ENCODE measurements at places on chromosomes 3 and 15. TPM values are rescaled to one million over a fixed set of nuclear protein-coding genes. Genes with fewer than 3 reads are reported as not detected.

GRCh38 chr3:135240426-135240825 lies 445.4 kb downstream of the EPHB1 start:
- no peak for DNase-seq

DNA sequence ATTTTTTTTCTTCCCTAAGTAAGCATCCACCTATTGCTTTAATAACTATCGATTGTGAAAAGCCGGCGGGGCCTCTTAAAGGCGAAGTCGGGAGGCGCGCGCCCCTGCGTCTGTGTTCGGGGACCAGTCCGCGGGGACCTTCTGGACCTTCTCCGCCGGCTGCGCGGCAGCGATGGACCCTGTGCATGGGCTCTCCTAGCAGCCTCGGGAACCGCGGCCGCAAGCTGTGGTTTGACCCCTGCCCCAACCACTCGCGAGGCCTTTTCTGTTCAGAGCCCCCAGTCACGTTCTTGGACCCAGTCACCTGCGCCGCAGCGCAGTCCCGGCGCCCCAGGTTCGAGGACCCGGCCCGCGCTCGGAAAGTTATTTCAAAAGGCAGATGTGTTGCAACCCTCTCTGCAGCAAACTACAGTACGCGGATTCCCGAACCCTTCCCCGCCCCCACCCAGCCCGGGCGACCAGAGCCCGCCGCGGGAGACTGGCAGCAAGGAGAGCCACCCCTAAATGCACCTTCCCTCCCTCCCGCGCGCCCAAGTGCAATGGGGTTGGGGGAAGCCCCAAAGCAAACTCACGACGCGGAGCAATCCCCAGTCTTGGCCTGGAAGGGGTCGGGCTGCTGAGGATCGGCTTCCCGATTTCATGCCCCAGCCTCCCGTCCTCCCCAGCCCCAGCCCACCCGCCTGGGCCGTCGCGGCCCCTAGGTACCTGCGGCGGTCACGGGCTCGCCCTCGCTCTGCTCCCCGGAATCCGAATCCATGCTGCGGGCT lies 684 bp downstream of the TNFAIP8L3 start:
- DNase-seq = no peak

DNA sequence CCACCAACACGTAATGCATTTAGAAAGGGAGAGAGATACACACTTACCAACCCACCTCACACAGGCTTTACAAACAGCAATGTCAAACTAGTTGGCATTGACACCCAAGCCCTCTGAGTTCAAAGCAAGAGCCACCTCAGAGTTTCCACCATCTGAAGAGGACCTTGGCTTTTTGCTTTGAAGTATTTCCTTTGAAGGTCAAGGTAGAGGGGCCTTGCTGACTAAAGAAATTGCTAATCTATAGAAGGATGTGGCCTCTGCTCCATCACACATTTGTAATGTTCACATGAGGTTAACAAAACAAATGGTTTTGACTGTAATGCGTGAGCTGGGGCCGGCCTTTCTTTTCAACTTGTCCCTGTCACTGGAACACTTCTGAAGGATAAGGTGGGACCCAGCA lies 117.7 kb downstream of the POLR2M start:
- DNase-seq = no peak

- no peak for DNase-seq
These were observed 113.1 kb upstream of the ZBED2 start for GRCh38 chr3:111708157-111708771.

DNA sequence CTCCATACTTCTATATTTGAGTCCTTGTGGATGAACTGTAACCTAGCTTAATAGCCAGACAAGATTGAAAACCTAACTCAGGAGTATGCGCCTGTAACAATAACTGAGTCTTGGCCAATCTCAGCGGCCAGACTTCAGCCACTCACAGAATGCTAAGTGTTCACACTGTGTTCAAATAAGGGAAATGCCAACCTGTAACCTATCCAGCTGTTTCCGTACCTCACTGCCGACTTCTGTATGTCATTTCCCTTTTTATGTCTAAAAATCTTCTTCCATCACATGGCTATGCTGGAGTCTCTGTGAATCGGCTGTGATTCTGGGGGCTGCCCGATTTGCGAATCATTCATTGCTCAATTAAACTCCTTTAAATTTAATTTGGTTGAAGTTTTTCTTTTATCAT lies 169.2 kb downstream of the NFKBIZ start:
- DNase-seq = no peak

DNA sequence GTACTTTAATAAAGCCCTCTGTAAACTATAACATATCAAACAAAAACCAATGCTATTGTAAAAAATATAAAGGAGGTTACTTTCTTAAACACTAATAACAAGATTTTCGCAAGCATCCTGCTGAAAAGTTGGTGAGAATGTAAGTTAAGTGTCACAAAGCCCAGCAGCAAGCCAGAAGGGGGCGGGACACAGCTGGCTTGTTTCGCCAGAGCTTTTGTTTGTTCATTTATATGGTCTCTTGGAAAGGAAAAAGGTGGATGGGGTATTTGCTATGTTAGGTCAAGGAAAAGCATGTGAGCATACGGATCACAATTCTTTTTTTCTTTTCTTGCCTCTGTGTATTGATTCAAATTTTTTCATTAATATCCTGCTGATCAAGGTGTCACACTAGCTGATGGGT lies 59.9 kb downstream of the HACD2 start:
- no peak for DNase-seq

DNA sequence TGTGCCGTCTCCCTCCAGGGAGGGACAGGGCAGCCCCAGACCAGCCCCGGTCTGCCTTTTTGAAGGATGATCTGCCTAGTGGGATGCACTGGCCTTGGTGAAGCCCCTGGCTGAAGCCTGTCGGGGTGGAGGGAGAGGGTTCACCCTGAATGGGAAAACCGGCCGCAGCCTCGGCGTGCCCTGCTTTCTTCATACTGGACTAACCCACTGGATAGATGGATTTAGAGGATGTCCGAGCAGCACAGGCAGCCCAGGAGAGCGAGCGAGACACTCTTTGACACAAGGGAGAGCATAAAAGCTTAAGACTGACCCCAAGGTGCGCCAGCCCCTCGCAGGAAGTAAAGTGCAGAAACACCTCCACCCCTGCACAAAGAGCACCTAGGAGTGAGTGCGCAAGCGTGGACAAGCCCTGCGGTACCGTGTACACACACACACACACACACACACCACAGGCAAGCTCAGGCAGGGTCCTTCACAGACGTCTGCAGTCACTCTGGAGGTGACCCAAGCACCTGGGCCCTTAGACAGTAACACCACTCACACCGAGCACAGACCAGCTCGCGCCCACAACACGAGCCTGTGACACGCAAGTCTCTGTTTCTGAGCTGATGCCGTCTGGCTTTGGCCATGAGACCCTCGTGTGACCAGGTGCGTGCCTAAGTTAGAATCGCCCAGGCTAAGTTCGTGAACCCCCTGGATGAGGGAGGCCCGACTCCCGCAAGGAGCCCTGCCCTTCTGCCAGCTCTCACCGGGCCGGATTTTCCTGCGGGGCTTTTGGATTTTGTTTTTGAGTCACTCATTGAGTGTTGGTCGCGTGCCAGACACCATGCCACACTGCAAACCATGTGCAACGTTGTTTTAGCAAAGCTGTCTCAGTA lies 11.3 kb downstream of the SEMA4B start:
- DNase-seq = no peak

SMC4 gene
- polyA plus RNA-seq = 38.2 TPM

CCR1 gene
- not detected for polyA plus RNA-seq

HDC gene
- not detected for polyA plus RNA-seq

NSMCE3 gene
- 6.2 TPM for polyA plus RNA-seq

ADAMTS9 gene
- polyA plus RNA-seq = 0.55 TPM

All from IMR-90 (cell line).